ENCODE measurements at places on chromosomes 11 and 22.

DNA sequence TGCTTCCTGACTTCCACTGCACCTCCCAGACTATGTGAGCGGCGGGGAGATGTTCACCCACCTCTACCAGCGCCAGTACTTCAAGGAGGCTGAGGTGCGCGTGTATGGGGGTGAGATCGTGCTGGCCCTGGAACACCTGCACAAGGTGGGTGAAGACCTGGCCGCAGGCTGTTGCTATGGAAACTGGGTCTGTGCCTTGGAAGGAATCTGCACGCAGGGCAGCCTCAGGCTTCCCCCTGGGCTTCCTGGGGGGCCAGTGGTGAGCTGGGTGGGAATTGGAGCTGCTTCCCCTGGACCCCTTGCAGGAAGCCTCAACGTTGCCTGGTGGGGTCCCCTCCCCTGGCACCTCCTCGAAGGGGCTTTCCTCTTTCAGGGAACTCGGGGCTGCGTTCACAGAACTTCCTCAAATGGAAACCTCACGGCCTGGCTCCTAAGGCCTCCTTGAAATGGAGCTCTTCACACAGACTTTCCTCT lies 1.5 kb downstream of the RPS6KA4 start:
- no peak for DNase-seq

GRCh38 chr11:89516496-89516895 lies 25.3 kb upstream of the NOX4 start:
- DNase-seq, result no peak

GRCh38 chr11:64723117-64723906 lies at the start of gene NRXN2:
Gene NRXN2, minus strand, starts transcription at chr11:64723197. Its CDS starts 9,498 bp downstream, at chr11:64713699.
- DNase-seq, result peak; percentile 88

DNA sequence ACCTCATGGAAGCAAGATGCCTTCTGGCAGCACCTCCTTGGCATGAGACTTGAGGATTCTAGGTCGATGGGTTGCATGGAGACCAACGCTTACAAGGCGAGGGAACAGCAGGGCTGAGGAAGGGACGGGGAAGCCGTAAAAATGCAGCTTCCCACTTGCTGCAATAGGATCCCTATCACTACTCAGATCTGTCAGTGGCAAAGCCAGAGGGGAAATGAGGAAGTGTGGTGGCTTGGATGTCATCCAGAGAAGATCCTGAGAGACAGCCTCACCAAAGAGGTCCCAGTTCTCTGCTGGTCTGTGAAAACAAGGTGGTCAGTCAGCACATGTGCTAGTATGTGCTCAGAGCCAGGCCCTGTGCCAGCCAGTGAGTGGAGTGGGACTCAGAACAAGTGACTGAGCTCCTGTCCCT lies 22.2 kb downstream of the CYB5R2 start:
- no peak for DNase-seq

GRCh38 chr22:49204599-49205482 lies 622.8 kb downstream of the BRD1 start:
- DNase-seq, result no peak

GRCh38 chr11:92929246-92929645 lies 40.2 kb upstream of the MTNR1B start:
- no peak for DNase-seq

GRCh38 chr22:20591660-20592310 lies 84.4 kb downstream of the MED15 start:
- no peak for DNase-seq

GRCh38 chr22:36144886-36145541 lies 15.5 kb downstream of the APOL3 start:
- DNase-seq, result peak; percentile 46

DNA sequence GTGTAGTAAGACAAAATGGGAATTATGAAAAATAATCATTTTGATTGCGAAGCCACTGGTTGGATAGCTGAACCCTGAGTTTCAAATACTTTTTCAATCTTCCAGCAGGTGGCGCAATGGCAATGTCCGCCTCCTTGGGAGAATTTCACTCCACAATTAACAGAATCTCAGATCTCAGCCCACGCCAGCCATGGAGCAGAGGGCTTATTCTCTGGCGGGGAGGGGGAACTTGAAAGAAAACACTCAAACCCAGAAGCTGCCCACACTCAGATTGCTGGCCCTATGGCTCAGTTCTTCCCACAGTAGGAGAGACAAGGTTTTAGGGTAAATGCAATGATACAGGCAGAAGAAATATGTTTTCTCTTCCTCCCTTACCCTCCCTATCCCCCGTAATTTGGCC lies 38.7 kb upstream of the RCN1 start:
- DNase-seq, result peak; percentile 64

- no peak for DNase-seq
Measured at GRCh38 chr11:26144291-26144690, 187.6 kb upstream of the ANO3 start.

GRCh38 chr22:49548356-49549202 lies 279.1 kb downstream of the BRD1 start:
- DNase-seq, result no peak

GRCh38 chr11:74179234-74180052 lies 8.4 kb downstream of the PPME1 start:
- no peak for DNase-seq

- no peak for DNase-seq
Measured at GRCh38 chr11:70454197-70454767, 56.0 kb downstream of the CTTN start.

DNA sequence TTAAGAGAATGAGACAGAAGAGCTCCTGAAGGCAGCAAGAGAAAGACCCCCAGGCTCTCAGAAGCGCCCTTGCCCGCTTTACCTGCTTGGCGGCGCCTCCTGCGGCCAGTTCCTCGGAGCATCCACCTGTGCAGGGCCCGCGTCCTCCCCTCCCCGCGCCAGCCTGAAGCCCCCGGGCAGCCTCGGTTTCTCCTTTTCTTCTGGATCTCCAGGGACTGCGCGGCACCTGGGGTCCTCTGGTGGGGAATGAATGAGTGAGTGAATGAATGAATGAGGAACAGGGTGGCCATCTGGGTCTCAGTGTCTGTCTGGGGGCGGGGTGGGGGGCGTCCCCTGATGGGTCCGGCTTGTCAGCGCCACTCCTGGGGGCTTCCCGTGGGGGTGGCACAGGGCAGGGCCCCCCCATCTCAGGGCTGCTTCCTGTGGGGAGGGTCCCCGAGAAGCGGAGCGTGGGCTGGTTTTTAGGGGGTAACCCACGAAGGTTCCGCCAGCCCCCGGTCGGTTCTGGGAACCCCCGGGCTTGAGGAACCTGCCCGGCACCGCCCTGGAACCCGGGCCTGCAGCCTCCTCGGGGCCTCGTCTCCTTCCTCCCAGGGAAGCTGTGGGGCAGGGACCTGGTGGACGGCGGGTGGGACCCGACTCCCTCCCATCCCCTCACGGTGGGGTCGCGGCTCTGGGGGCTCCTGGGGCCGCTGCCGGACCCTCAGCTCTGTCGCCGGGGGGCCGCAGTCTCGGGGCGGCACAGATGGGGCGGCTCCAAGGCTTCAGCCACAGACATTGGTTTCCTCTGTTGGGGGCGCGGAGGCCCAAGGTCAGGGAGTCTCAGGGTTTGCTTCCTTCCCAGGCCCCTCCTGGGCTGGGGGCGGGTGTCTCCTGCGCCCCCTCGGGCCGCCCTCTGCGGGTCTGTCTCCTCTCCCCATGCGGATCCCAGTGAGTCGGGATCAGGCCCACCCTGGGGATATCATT lies 8.3 kb upstream of the KRTAP5-7 start:
- no peak for DNase-seq

DNA sequence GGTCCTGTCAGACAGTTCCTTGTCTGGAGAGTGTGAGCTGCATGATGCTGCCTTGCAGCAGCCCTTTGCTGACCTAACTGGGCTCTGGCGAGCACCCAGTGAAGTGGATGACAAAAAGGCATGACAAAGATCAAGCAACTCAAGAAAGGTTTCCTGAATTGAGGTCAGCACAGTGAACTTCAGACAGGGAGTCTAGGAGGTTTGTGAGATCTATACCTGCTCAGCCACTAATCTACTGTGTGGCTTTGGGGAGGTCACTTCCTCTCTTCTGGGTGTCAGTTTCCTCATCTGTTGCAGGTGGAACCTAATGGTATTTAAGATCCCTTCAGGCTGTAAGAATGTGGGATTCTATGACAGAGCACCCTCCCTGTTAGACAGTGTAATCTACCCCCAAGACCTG lies 213.9 kb upstream of the NARS2 start:
- no peak for DNase-seq

GRCh38 chr22:45639747-45640102 lies 31.9 kb upstream of the ATXN10 start:
- DNase-seq, result no peak

DNA sequence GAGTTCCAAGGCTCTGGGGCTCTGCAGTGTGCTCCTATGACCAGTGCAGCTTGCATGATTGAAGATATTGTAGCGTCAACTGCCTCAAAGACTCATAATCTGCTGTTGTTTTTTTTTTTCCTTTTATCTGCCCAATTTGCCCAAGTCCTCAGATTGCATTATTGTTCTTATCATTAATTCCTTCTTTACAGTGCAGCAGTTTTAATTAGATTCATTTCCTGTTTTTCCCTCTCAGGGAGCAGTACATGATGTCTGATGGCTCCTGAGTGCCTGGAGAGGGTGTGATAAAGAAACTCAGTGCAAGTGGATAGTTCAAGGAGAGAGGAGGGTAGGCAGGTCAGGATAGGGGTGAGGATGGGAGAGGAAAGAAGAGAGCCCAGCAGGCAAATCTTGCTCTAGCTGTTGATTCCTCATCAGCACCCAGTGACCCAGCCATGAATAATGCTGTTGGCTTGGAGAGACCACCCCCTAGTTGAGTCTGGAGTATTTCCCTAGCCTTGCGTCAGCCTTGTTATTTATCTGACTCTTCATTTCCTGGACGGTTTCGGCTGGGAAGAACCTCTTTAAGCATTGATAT lies 219.6 kb upstream of the SESN3 start:
- DNase-seq, result no peak

GRCh38 chr11:19740586-19740985 lies 27.9 kb downstream of the NAV2 start:
- no peak for DNase-seq

GRCh38 chr11:123187248-123187647 lies 7.8 kb downstream of the CLMP start:
- DNase-seq, result no peak

DNA sequence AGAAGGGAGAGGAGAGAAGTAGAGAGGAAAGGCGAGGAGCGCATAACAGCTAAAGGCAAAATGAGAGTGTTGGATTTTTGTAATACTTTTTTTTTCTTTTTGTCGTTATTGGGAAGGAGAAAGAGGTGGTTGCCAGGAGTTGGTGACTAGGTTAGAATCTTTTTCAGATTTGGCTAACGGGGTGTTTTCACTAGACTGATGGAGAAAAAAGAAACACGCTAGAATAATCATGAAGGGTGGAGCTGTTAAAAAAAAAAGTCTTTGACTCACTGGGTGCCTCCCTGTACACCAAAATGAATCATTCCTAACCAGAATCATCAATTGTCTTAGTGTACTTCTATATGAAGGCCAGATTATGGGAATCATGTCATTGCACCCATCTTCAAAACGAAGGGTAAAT lies 12.7 kb downstream of the BLID start:
- DNase-seq, result no peak

DNA sequence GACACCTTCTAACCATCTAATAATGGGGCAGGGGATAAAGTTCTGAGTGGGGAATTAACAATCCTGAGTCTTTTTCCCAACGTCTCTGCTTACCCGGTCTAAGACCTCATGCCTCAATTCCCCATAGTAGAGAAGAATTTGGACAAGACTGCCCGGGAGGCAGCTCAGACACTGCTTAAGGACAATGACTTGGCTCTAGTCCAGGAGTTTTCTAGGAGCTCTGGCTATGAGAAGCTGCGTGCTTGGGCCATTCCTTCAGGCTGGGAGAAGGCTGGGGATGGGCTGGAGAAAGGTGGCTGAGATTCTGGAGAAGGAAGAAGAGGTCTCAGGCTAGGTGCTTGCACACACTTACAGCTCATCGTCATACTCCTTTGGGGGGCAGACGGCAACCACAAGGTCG lies 19.8 kb upstream of the ABCC8 start:
- DNase-seq, result no peak

DNA sequence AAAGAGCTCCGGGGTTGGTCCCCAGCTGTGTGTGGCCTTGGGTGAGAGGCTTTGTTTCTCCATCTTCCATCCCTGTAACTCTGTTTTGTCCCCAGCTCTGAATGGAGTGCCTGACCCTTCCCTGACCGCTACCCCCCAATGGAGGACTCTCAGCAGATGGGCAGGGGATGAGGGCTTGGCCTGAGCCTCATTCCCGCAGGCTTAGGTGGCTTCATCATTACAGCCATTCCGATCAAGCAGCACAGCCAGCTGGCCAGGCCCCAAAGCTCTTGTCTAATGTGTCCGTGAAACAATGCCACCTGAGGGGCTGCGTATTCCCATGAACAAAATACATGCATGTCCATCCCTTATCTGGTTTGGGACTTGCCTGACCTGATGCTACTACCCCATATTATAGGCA lies 3.9 kb upstream of the CDC42EP2 start:
- DNase-seq, result no peak

GRCh38 chr22:43827003-43827735 lies 15.1 kb upstream of the EFCAB6 start:
- no peak for DNase-seq

GRCh38 chr11:25844811-25845210 lies 487.1 kb upstream of the ANO3 start:
- DNase-seq, result no peak

GRCh38 chr22:38314933-38315822 lies 2.1 kb downstream of the CSNK1E start:
- no peak for DNase-seq

GRCh38 chr22:28759861-28760560 lies 12.5 kb upstream of the CCDC117 start:
- no peak for DNase-seq

DNA sequence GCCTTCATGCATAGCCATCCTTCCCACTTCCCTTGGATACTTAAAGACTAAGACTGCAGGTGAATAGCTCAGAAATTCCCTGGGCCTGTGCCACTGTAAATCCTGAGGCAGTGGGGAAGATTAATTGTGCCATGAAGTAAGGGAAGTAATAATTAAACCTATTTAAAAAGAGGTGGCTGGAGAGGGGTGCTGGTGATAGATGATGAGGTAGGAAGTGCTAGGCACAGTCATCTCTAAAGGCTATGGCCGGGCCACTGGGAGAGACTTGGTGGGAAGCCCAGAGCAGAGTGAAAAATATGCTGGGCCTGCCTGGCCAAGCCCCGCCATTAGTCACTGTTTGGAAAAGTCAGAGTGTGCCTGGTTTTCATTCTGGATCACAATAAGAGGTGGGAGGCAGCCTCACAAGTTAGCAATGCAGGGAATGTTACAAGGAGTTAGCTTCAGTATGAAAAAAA lies 197.2 kb upstream of the PITPNB start:
- DNase-seq, result no peak

- no peak for DNase-seq
Measured at GRCh38 chr11:9716275-9717039, 52.6 kb downstream of the SWAP70 start.

GRCh38 chr11:128776069-128776423 lies 82.2 kb downstream of the FLI1 start:
- DNase-seq, result peak; percentile 38

DNA sequence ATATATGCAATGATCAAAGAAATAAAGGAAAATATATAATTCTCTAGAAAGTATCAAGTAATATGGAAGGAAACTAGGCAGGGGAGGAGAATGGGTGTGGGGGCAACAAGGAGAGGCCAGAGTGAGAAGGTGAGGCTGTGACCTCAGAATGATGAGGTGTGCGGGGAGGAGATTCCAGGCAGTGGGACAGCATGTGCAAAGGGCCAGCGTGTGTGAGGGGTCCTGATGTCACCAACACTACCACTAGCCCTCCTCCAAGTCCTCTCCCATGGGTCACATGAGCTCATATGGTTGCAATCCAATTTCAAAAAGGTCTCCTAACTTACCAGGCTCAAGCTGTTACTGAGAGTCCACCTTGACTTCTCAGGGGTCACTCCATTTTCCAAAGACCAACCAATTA lies 463.9 kb downstream of the MN1 start:
- DNase-seq, result no peak

GRCh38 chr11:81270686-81271085 lies 1463.0 kb downstream of the FAM181B start:
- DNase-seq, result no peak
